CD14-positive monocyte (primary cell): ENCODE measurements at places on chromosomes 5 and 9.

DNA sequence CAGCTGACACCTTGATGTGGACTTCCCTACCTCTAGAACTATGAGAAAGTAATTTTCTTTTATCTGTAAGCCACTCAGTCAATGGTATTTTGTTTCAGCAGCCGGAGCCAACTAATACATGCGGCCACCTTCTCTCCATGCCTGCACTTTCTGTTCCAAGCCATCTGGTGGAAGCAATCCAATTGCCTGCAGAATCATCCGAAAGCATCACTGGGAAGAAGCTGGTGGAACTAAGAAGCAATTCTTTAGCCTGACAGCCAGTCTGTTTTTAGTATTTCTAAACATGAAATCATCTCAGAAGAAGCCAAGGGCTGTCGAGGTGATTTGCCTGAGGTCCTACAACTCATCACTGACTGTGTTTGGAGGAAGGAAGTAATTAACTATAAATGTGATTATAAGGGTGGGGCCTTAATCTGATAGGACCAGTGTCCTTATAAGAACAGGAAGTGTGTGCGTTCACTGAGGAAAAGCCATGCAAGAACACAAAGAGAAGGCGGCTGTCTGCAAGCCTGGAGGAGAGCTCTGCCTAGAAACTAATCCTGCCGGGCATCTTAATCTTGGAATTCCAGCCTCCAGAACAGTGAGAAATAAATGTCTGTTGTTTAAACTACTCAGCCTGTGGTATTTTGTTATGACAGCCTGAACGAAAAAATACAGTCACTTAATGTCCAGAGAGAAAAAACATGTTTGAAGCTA is 49.1 kb downstream of the NXNL2 start:
- DNase-seq: no peak

GRCh38 chr9:110897943-110898342 is 140.3 kb downstream of the LPAR1 start:
- DNase-seq: no peak

DNA sequence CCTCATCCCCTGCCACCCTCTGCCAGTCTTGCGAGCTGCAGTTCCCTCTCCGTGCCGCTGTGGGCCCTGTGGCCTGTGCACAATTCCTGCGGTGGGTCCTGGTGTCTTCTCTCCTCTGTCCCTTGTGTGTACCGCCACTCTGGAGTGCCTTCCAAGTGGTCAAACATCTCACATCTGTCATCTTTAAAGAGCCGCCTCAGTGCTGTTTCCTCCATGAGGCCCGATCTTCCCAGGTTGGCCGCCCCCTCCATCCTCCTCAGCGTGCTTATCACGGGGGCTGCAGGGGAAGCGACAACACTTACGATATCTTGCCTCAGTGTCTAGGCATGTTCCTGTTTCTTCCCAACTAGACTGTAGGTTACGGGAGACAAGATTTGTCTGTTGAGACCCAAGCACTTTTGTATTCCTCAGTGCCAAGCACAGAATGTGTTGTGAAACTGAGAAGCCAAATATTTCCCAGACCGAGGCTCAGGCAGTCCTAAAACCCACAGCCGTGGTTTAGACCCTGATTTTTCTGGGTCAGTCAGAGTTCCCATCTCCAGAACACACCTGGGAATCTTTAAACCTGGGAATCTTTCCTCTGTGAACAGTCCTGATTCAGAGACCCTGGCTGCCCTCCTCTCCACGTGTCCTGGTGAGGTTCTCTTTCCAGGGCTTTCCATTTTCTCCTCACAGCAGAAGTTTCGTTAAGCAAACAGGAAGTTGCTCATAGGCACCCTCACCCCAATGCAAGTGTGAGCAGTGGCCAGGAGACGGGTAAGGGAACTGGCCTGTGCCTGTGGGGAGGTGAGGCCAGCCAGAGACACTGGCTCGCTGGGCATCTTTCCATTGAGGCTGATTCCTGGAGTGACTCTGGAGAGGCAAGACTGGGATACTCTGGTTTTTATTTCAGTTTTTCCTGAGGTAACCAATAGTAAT is 28.8 kb downstream of the SLC46A2 start:
- DNase-seq: peak; percentile 98

DNA sequence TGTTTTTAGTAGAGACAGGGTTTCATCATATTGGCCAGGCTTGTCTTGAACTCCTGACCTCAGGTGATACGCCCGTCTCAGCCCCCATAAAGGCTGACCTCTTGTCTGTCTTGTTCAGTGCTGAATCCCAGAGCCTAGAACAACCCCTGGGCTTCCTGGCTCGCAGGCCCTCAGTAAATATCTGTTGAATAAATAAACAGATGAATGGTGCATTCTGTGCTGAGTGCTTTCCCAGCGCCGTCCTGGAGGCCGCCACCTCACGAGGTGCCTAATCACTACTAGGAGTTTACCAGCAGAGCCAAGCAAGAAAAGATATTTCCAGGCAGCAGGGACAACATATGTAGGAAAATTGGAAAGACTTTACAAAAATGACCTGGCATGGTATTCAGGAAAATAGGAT is 88.5 kb downstream of the SNX24 start:
- DNase-seq: no peak

- no peak for DNase-seq
These were observed 1.1 kb downstream of the LCN1 start for GRCh38 chr9:135522137-135522877.

DNA sequence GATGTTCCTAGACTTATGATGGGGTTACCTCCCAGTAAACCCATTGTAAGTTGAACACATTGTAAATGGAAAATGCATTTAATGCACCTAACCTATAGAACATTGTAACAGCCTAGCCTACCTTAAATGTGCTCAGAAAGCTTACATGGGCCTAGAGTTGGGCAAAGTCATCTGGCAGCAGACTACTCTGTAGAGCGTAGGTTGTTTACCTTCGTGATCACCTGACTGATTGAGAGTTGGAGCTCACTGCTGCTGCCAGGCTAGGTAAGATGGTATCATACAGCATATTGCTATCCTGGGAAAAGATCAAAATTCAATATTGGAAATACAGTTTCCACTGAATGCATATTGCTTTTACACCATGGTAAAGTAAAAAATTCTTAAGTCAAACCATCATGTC is 95.4 kb downstream of the HTR4 start:
- DNase-seq: no peak

DNA sequence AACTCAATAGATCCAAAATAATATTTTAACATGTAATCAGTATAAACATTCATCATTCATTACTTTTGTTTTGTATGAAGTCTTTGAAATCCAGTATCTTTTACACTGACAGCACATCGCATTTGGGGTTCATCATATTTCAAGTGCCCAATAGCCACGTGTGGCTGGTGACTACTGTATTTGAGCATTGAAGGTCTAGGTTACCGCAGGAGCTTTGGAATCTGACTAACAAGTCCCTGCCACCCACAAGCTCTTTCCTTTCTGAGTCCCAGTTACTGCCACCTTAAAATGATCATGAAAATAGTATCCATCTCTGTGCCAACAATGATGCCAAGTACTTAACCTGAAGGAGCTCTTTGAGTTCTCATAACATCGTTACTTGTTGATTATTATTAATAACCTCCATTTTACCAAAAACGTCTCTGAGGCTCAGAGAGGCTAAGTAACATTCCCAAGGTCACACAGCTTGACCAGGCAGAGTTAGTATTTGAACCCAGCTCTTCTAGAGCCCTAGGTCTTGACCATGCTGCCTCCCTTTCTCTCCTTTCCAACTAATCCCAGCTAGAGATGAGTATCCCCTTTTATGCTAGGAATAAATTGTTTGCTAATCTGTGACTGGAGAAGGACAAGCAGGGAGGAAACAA is 24.2 kb downstream of the ARHGEF37 start:
- DNase-seq: no peak

GRCh38 chr5:31197183-31197582 is 3.7 kb downstream of the CDH6 start:
- no peak for DNase-seq
